Left ventricle myocardium inferior (tissue), 1 donor: ENCODE measurements at places on chromosomes 1 and 21.

GRCh38 chr1:37424523-37424922, 49.9 kb upstream of the ZC3H12A start:
- H3K27ac ChIP-seq: no peak overlapping the region
- H3K4me3 ChIP-seq: no peak overlapping the region
- H3K27me3 ChIP-seq: peaks cover 76% of the 10 kb centered on the region
- DNase-seq: no peak

DNA sequence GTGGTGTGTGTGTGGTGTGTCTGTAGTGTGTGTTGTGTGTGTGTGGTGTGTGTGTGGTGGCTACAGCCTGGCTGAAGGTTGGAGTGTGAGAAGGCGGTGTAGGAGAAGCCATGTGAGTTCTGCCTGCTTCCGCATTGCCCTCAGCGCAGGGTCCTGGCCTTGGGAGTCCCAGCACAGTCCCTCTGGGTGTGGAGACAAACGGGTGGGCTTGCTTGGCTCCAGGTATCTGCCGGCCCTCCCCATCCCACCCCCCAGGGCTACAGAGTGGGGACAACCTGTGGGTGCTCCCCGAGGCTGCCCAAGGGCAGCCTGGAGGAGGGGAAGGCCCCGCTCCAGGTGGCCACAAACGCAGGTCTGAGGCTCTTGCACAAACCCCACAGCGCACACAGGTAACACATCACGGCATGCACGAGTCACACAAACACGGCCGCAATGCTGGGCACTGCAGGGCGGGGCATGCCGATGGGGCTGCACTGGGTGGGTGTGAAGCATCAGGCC, 31.7 kb upstream of the ADARB1 start:
- no peak overlapping the region for H3K4me3 ChIP-seq
- H3K4me1 ChIP-seq: peaks cover 13% of the 10 kb centered on the region
- H3K36me3 ChIP-seq: no peaks in the 10 kb centered on the region
- H3K27me3 ChIP-seq: no peaks in the 10 kb centered on the region
- H3K27ac ChIP-seq: no peak overlapping the region

GRCh38 chr1:35888255-35888654, 5.2 kb downstream of the AGO1 start:
- peaks cover 53% of the 10 kb centered on the region for H3K4me1 ChIP-seq
- H3K27me3 ChIP-seq: no peaks in the 10 kb centered on the region
- H3K36me3 ChIP-seq: peaks cover 43% of the 10 kb centered on the region
- no peak for DNase-seq
- no peak overlapping the region for H3K4me3 ChIP-seq

DNA sequence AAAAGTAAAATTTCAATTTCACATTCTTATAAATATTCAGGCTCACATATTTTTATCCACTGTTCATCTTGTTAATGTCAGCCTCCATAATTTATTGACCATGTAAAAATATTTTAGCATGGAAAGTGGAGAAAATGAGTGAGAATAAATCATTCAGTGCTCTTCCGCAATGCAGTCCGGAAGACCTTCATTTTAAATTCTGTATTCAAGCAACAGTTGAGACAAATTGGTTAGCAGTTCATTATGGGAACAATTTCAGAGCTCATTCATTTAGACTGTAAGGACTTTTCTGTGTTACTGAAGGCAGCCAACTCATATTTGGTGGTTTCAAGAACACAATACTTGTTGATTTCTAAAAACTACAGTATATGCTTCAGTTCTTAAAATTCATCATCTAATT, 97.8 kb downstream of the TYW3 start:
- DNase-seq: no peak
- H3K27ac ChIP-seq: no peak overlapping the region
- H3K36me3 ChIP-seq: no peaks in the 10 kb centered on the region
- no peaks in the 10 kb centered on the region for H3K4me1 ChIP-seq
